Inflammatory macrophage treated with lipopolysaccharide for 4 hours (primary cell): ENCODE measurements at places on chromosomes 12 and 14.

GRCh38 chr12:39043424-39043822 is 138.0 kb upstream of the CPNE8 start:
- no peak for DNase-seq

- DNase-seq: no peak
Observed at GRCh38 chr14:24147761-24148428, 597 bp downstream of the RNF31 start.

DNA sequence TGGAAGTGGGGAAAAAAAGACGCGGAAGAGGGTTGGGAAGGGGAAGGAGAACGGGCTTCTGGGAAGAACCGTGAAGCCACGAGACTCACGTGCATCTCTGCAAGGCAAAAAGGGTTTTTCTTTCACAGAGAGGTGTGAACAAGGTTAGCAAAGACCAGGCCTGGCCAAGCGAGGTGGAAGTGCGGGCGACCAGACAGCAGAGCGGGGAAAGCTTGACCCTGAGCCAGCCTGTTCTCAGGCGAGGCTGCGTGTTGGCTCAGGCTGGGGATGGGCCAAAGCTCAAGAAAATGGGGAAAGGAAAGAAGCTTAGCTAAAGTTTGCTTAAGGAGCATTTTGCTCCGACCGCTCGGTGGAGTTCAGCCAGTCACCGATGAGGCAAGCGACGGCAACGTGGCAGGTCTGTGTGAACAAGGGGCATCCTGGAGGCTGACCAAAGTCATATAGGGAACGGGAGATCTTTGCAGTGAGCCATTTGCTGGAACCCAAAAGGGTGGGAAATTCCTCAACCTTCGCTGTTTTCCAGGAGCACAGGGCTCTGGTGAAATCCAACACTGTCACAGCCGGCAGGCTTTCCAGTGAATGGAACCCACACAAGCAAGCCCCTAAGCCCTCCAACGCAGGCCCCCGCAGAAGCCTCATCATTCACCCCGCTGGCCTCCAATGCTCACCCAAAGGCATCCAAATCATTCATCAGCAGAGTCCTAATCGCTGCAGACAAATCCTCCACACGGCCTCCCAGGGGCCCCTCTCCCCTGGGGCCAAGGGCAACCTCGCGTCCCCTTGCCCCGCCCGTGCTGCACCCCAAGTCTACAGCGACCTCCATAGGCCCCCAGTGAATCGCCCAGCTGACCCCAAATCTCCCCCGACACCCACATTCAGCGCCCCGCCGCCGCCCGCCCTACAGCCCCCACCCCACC is 754 bp downstream of the ZNF605 start:
- peak; percentile 2 for DNase-seq

DNA sequence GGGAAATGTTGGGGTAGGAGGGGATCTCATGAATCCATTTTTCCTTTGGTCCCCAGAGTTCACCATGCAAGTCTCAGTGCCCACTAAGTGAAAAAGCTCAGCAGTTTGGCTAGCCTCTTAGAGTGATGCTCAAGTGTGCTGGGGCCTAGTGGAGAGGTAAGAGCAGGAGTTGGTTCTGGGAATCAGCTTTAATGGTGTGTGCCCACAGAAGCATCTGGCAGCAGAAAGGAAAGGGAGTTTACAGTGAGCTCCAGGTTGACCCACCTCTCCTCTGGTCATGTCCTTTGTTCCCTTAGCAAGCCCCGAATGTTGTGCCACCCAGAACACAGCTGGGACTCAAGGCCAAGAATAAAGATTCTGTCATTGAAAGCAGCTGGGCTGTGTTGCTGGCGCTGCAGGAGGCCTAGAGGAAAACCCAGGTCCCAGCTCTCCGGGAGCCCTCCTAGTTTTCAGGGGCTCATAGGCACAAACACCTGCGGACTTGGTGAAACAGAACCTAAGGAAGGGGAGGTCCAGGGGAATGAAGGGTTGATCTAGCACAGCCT is 320.8 kb downstream of the ZFP36L1 start:
- no peak for DNase-seq

- DNase-seq: no peak
Observed at GRCh38 chr12:23950775-23951451, 1.4 kb upstream of the SOX5 start.

DNA sequence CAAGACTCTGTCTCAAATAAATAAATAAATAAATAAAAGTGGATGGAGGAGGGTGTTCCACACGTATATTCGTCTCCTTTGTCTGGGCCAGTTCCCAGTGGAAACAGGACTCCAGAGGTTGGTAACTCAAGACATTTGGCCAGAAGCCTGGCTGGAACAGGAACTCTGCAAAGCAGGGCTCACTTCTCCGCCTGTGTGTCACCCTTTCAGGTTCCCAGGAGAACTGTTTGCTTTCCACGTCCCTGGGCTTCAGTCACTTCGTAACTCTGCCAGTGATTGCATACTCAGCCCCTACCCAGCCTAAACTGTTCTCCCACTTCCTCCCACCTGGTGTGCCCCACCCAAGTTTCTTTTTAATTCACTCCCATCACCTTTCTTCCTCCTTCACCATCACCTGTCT is 7.0 kb upstream of the UBE2N start:
- no peak for DNase-seq
